ENCODE measurements at places on chromosomes 3 and 15.

DNA sequence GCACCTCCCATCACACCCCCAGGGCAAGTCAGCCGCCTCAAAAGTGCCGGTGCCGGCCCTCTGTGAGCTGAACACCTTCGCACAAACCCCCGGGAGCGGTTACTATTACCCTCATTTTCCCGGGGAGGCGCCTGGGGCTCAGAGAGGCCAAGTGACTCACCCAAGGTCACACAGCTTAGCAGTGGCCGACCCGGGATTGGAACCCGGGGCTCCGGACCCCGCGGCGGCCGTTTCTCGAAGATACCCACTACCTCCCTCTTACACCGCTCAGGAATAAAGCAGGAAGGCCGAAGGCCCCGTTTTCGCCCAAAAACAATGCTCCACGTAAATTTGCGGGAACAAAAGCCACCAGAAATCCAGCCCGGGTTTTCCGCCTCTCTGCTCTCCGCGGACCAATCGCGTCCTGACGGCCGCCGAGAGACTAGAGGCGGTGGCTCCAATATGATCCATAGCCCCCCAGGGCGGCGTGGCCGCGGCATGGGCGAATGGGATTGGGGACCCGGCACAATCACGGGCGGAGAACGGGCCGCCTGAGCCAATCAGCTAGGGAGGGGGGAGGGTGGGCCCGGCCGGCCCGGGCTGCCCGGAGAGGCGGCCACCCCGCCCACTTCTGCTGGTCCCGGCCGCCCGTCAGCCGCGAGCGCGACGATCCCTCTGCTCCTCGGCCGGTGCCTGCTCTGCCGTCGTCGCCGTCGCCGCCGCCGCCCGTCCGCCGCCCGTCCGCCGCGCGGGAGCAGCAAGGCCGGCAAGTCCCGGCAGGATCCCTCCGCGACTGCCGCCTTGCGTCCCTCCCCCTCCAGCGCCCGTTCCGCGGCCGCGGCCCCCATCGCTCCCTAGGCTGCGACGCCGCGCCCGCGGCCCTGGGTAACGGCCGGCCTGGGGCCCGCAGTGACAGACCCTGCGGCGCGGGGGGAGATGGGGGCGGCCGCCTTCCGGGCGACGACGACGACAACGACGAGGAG lies 177.0 kb downstream of the OR4M2 start:
- DNase-seq = no peak

- DNase-seq = no peak
Measured at GRCh38 chr3:132730891-132731580, 8.8 kb upstream of the NPHP3 start.

DNA sequence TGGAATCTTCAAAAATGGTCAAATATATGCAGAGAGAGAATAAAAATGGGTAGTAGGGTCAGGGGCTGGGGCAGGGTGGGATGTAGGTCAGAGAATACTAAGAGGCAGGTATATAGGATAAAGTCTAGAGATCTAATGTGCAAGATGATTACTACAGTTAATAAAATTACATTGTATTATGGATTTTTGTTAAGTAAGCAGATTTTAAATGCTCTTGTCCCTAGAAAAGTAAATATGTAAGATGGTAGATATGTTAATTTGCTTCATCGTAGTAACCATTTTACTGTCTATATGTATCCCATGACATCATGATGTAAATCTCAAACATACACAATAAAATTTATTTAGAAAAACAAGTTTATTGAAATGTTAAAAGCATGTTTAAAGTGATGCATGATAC lies 1051.4 kb downstream of the AGBL1 start:
- no peak for DNase-seq

- DNase-seq = no peak
Measured at GRCh38 chr15:77650265-77650664, 17.6 kb upstream of the LINGO1 start.

DNA sequence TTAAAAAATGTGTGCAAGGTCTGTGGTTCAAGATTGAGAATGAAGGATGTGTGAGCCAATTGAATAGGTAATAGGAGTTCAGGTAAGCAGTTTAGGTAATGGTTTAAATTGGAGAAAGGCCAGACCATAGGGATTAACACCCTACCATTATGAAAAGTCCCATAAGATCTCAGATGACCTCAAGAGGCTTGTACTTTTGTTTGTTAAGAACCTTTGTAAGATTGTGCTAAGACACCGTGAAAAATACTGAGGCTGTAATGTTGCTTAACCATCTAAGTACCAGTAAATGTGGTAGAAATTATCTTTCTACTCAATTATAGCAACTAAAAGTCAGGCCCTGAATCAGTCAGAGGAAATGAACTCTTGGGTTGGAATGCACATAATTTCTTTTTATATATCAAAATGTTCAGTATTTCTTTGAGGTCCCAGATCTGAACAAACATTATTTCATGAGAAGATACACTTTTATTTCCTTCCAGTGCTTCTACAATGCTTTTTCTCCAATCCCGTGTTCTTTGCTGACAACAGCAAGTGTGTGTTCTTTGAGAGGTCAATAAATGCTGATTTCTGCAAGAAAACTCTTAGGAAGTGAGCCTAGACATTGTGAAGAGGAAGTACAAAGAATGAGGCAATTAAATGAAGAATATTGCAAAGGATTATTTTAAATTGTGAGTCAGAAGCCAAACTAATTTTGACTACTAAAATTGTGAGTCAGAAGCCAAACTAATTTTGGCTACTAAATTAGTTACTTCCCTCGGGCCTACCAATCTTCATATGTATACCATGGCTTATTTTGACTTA lies 66.4 kb downstream of the TCF12 start:
- peak; percentile 41 for DNase-seq

GRCh38 chr15:96947296-96948229 lies 617.1 kb downstream of the NR2F2 start:
- DNase-seq = no peak

DNA sequence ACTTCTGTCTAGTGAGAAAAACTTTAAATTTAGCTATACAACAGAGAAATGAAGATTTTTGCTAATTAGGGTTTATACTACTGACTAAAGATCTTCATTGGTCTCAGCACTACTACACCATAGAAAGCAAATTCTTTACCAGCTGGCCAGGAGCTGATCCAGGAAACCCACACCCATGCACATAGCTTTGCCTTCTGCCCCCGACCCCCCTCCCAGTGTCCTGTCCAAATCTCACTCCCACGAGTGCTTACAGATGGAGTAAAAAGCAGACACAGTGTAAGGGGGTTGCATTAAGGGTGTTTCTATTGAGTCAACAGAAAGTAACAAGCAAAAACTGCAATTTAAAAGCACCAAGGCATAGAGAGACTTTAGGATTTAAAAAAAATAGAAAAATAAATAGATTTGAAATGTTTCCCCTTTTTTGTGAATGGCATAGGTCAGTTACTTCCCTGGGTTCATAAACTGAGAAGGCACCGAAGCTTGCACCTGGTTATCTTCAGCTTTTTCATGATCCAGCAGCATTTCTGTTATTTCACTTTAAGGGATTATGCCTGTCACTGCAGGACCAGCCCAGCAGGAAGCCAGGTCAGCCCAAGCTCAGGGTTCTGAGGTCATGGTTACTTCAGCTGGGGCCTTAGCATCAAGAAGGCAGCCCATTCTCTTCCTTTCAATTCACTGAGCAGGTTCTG lies 124.3 kb downstream of the CTNNB1 start:
- DNase-seq = no peak

DNA sequence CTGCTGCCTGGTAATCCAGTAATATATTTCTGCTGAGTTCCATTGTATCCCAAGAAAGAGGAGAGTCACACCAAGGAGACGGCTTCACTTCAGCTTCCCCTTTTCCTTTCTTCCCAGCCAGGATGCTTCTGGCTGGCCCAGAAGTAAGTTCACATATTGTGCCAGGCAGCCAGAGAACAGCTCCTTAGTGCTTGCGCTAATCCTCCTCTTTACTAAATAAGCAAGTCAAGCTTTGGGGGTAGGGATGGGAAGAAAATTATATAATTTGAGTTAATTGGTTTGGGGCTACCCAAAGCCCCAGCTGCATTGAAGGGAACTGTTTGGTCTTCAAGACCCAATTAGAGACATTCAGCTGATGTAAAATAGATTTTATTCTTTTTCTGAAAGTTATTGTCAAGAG lies 218.8 kb upstream of the HES1 start:
- DNase-seq = no peak

GRCh38 chr3:56557831-56558170 lies 826 bp downstream of the CCDC66 start:
- peak; percentile 2 for DNase-seq

- DNase-seq = no peak
Measured at GRCh38 chr15:52523647-52524046, 5.0 kb downstream of the MYO5A start.

DNA sequence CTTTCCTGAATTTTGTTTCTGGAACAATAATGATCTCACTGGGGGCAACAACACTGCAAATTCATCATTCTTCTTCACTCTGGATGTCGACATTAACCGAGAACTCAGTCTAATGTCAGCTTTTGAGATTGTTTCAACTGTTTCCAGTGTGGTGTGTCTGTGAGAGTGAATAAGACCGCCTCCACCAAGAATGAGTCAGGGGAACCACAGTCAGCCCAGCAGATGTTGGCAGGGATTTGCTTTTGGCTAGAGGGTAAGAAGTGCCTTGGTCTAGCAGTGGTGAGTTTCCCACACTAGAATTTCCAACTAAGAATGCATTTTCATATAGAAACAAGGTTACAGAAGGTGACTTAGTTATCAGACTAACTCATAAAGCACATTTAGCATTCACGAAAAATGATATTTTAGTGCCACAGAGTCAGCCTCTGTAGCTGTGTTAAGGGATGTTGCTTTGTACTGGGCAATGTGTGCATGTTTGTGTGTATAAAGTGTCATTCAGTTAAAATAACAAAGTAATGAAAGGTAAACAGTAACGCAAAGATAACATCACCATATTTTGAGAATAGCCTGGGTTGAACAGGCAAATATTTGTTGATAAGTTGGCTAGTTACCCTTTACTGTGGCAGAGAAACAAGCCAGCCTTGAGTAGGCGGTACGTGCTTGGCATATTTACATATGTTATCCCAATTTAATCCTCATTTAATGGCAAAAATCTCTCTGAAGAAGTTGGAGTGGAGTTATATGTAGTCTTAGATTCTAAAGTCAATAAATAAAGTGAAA lies 33.8 kb downstream of the DRD3 start:
- peak; percentile 85 for DNase-seq

GRCh38 chr15:24848050-24848449 lies 106.7 kb upstream of the SNRPN start:
- DNase-seq = no peak

- DNase-seq = no peak
Measured at GRCh38 chr15:40392986-40393948, 10.7 kb downstream of the KNSTRN start.

GRCh38 chr15:80495401-80495942 lies 91.3 kb downstream of the ARNT2 start:
- DNase-seq = no peak

DNA sequence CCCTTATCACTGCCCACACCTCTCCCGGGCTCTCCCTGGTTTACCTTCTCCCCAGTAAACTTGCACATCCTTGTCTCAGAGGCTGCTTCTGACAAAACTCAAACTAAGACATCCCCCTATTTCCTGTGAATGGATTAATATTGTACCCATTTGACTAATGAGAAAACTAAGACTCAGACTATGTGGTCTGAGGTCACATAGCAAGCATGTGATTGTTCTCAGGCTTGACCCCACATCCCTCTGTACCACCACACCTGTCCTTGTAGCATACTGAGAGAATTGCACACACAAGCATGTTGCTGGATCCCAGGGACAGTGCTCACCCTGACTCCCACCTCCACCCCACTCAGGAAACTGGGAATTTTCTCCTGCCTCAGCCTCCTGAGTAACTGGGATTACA lies 90.7 kb upstream of the HES1 start:
- no peak for DNase-seq

DNA sequence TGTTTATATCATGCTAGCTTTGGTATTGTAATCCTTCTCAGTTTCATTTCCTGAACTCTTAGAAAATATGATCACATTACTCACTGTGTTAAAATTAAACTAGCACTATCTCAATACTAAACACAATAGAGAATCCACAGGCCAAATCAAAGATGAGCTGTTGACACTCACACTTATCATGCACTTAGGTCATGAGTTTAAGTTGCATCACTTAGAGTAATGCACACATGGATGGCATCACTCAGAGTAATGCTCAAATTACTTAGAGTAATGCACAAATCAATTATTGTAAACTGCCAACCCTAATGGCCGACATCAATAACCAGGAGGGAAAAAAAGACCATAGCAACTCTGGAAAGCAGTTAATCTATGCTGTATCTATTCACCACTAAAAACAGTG lies 40.0 kb upstream of the MCF2L2 start:
- no peak for DNase-seq

- DNase-seq = no peak
Measured at GRCh38 chr15:41501931-41502794, 8.5 kb downstream of the ITPKA start.

GRCh38 chr3:108393128-108393900 lies 97.0 kb downstream of the HHLA2 start:
- DNase-seq = no peak

DNA sequence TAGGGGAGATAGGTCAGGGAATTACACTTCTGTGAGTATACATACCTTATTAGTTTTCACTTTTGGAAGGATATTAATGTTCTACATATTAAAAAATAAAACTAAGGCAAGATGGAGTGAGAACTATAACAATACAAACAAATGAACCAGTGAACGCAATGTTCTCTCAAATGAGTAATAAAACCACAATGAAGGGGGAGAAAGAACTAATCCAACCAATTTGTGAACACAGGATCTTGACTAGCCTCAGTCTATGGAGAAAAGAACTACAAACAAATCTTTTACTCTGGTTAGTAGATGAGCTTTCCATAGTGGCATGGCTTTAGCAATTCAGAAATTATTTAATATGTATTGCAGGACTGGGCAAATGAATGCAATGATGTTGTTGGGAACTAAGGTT lies 26.9 kb upstream of the ATOSA start:
- no peak for DNase-seq

- DNase-seq = no peak
Measured at GRCh38 chr15:41675337-41675736, 15.1 kb downstream of the MGA start.

DNA sequence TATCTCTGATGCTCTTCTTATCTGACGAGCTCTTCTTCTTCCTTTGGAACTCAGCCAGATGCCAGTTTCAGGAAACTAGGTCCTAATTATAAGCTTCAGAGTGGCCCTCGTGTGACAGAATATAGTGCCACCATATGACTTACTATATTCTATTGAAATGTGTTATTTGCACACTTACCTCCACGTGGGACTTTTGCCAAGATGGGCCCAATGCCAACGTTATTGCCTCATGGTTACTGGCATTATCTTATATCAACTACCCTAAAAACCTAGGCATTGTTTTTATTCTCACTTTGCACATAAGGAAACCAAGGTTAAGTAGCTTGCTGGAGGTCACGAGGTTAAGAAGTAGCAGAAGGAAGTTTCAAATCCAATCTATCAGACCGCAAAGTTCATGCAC lies 71.3 kb upstream of the SLCO3A1 start:
- no peak for DNase-seq

DNA sequence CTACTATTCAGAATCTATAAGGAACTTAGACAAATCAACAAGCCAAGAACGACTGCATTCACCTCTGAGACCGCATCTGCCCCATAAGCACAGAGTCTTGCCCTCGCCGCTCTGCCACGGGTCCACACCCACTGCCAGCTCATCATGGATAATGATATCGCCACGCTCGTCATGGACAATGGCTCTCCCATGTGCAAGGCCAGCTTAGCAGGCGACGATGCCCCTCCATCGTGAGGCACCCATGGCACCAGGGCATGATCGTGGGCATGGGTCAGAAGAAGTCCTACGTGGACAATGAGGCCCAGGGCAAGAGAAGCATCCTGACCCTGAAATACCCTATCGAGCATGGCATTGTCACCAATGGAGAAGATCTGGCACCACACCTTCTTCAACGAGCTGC lies 92.1 kb upstream of the FXR1 start:
- DNase-seq = no peak
